Fibroblast of skin of scalp (primary cell): ENCODE measurements at places on chromosomes 1 and 21.

DNA sequence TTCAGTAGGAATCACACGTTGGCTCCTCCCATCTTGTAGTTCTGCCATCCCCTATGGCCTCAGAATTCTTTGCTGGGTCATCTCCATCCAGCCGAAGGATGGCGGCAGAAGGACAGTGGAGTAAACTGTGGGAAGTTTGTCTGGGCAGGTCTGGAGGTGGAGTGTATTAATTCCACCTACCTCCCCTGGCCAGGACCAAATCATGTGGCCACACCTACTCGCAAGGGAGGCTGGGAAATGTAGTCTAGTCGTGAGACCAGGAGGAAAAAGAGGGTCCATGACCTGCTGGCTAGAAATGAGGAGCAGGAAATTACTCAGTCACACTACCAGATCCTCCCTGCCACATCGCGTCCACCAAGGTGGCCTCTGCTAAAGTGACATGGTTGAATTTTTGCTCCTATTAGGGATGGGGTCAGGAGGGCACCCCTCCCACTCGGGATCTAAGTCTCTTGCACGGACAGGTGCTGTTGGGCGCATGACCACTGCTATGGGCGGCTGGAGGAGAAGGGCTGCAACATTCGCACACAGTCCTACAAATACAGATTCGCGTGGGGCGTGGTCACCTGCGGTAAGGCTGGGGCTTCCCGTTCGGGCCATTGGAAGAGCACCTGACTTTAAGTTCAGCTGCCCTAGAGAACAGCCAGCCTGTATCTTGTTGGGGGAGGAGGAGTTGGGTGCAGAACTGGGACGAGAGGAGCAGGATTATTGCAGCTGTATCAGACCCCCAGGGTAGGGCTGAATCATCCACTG lies 19.5 kb downstream of the PLA2G5 start:
- no peak for DNase-seq

- no peak for DNase-seq
Observed at GRCh38 chr1:231351816-231352215, 13.7 kb downstream of the SPRTN start.

DNA sequence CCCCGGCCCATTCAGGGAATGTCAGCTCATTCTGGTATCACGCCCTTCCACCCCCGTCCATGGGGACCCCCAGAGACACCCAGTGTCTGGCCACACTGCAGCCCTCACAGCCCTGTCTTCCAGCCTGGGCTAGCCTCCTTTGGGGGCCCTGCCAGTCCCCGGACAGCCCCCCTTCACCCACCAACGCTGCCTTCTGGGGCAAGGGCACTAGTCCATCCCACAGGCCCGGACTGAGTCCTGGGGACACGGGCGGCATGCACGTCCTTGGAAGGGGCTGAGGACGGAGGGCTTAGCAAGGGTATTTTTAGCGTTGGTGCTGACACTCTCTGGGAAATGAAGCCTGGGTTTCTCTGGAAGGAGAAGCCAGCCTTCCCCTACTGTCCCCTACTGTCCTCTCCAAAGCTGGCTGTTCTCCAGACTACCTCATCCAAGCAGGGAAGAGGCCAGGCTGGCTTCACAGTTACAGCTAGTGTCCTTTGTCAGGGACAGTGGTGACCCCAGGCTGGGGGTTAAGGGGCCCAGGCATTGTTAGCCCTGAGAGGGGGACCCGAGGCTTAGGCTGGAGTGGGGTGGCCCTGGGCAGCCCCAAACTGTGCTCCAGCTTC lies 39.5 kb downstream of the COQ8A start:
- DNase-seq: no peak

DNA sequence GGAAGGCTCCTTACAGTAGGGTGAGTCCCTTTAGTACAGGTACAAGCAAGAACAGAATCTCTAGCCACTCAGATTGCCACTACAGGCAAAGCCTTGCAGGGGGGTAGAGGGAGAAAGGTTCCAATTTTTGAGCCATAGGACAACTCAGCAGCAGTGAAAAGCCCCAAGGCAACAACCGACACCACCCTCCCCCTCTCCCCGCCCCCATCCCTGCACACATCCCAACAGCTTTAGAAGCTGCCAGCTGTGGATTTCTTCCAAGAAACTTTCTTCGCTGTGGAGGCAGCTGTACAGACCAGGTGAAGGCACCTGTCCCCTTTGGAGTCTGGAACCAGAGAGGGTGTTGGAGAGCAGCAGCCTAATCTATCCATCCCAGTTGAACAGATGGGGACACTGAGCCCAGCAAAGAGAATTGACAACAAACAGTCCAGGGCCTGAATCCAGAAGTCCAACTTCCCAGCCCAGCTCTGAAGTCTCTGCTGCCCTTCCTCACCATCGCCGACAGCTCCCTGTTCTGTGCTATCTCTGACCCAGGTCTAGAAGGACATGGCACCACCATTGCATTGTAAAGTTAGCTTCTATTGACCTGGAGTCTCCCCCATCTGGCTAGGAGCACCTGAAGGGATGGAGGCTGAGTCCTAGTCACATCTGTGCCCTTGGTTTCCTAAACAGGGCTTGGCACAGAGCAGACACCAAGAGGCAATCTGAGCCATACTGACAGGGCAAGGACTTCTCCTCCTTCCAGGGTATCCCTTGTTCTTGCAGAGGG lies 2.2 kb downstream of the TENT5B start:
- no peak for DNase-seq

- peak; percentile 54 for DNase-seq
Observed at GRCh38 chr1:164823486-164824279, 264.7 kb downstream of the PBX1 start.

- peak; percentile 67 for DNase-seq
Observed at GRCh38 chr1:110780600-110781484, 92.1 kb upstream of the CD53 start.

DNA sequence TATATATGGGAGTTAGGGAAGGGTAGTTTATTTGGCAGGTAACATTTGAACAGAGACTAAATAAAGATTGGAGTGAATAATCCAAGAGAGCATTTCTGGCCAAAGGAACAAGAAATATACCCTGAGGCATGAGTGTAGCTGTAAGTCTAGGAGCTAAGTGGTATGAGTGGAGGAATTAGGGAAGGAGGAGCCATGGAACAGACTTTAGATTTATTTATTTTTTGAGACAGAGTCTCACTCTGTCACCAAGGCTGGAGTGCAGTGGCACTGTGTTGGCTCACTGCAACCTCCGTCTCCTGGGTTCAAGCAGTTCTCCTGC lies 18.4 kb downstream of the CAPZA1 start:
- DNase-seq: no peak

DNA sequence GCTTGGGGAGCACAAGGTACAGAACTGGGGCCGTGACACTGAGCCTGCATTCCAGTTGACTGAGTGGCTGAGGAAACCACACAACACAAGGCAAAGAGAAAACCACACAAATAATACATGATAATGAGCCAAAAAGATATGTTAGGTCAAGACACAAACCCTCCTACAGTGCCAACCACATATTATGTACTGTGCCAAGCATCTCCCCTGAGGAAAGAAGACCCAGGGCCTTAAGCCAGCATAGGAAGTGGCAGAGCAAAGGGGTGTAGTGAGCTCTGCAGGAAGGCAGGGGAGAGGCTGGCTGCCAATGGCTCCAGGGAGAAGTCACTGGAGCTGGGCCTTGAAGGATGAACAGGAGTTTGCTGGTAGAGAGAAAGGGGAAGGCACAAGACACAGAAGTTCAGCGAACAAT lies 28.2 kb downstream of the CTNNBIP1 start:
- peak; percentile 69 for DNase-seq

DNA sequence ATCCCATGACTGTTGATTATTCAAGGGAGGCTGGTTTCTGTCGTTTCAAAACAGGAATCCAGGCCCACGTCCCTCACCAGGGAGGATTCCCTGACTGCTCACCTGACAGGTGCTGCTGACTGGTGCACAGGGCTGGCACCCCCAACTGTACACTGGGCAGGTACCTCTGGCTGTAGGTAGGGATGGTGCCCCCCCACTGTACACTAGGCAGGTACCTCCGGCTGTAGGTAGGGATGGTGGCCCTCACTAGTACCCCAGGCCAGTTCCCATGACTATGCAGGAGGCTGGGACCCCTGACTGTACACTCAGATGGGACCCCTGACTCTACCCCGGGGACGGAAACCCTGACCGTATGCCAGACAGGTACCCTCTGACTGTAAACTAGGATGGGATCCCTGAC lies 33.6 kb upstream of the PDE9A start:
- DNase-seq: no peak

DNA sequence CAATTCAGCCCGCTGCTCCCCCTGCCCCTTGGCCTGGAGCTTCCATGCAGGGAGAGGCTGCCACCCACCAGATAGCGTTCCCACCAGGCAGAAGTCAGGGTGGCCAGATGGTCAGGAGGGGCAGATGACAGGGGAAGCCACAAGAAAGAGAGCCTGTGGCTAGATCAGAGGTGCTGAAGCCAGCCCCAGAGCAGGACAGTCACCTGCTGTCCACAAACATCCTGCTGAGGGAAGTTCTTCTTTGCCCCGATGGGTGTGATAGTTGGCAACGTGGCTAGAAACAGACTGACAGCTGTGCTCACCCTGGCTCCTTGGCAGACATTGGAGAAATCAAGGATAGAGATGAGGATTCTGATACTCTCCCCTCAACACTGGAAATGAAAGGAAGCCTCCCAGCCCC lies 27.2 kb upstream of the SRP9 start:
- no peak for DNase-seq

DNA sequence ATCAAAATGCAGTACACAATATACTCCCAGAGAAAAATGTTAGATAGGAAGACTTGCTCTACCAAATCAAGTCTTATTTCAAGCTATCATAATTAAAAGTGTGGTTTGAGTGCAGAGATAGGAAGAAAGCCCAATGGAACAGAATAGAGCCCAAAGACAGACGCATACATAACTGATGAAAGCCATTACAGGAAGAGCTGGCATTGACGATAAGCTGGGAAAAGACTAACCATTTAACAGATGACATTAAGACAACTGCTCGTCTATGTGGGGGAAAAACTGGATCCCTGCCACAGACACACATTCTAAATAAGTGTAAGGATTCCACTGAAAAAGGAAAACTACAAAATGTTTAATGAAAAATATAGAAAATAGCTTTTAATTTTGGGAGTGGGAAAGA lies 85.5 kb downstream of the NGF start:
- DNase-seq: no peak

DNA sequence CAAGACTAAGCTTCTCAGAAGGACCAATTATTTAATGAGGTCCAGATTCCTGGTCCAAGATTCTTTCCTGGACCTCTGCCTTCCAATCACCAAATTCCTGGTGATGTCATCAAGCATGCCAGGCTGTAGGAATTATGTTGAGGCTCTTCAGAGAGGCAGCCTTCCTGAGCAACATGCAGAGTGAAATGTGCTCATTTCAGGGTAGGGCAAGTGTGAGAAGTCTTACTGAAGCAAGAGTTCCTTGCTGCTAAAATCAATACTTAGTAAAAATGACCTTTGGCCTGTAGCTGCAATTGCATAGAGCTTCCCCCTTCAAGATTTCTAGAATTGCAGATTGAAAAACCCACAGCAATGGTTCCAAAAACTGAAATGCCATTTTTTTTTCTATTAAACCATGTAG lies 31.7 kb upstream of the BCAR3 start:
- peak; percentile 49 for DNase-seq

DNA sequence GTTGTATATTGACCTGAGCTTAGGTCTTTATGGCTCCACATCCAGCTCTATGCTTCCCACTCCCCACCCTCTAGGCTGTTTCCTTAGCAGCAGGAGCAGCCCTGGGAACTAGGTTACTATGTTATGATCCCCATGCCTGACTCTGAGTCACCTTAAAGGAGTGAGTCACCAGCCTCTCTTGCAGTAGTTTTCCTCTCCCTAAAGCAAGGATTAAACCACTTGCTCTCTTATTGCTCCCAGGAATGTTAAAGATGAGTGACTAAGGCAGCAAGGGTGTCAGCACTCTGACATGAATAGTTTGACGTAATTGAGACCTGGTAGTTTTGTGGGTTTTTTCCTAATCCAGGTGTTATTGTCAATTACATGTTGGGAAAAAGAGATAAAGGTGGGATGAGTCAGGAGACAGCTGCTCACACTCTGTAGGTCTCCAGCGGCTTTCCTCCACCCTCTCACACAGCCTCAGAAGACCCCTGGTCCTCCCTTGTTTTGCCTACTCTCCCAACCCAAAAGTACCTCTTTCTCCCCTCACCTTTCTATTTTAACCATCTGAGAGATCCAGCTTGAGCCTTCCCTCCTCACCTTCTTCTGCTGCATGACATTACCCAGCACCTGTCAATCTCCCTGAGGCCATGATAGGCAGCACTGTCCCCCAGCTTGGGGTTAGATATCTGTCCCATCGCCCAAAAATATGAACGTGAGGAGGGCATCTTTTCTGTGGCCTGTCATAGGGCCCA lies 369.1 kb upstream of the VAMP3 start:
- peak; percentile 98 for DNase-seq

GRCh38 chr1:209486861-209487593 lies 96.5 kb upstream of the CAMK1G start:
- peak; percentile 45 for DNase-seq

DNA sequence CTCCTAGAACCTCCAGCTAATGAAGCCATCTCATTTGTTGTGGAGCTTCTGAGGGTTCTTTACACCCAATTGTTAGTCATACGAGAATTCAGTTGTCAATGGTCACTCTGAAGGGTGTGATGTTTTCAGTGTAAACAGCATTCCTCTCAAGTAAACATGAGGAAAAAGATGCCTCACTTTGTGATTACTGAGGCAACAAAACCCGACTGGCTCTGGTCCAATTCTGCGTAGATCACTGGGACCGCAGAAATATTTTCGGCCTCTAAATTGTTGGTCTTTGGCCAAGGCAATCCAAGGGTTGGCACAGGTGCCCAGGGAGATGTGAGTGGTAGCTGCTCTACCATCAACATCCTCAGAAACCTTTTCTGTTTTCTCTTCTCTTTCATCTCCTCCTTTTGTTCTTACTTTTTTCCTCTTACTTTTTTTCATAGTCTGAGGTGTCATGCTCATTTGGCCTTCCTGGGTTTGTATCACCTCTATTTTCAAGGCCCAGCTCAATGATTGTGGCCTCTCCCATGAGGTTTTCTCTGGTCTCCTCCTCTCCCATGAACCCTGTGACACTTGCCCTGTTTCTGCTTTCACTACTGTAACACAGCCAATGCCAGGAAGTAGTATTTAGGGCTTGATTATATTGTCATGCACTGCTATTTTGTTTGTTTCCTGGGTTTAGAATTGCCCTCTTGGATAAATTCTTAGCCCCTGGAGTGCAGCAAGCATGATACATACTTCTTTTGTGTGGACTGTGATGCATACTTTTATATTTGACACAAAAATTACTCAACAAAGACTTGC lies 221.9 kb downstream of the TNR start:
- no peak for DNase-seq
